ENCODE measurements at places on chromosomes 11 and 22. TPM values are rescaled to one million over a fixed set of nuclear protein-coding genes. Genes with fewer than 3 reads are reported as not detected.

DNA sequence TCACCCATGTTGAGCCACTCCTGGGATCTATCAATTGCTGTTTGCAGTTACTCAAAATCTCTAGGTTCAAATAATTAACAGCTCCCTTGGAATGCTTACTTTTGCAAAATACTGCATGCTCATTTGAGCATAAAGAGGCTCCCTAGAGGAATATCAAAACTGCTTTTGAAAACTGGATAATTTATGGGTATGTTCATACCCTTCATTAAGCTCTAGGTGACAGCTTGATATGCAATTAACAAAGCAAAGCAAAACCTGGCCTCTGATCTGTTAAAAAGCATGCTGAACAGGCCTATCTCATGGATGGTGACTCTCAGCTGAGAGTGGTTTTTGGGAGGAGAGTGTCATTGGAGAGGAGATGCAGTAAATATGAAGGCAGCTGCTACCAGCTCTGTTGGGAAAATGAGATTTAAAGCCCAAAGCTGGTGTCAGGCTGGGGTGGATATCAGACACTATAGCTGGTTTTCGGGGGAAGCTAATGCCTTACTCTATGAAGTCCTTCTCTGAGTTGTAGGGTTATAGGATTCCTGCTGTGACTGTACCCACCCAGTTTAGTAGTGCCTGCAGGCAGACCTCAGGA lies 110.9 kb downstream of the RASSF10 start:
- DNase-seq, result no peak

GRCh38 chr11:113581713-113582112 lies 106.5 kb upstream of the DRD2 start:
- no peak for DNase-seq

GRCh38 chr11:21963013-21963412 lies 229.9 kb upstream of the ANO5 start:
- no peak for DNase-seq

- no peak for DNase-seq
These were observed 47.3 kb upstream of the WNT7B start for GRCh38 chr22:46024136-46024840.

The GAS2 gene
- total RNA-seq, result 2.9 TPM

DNA sequence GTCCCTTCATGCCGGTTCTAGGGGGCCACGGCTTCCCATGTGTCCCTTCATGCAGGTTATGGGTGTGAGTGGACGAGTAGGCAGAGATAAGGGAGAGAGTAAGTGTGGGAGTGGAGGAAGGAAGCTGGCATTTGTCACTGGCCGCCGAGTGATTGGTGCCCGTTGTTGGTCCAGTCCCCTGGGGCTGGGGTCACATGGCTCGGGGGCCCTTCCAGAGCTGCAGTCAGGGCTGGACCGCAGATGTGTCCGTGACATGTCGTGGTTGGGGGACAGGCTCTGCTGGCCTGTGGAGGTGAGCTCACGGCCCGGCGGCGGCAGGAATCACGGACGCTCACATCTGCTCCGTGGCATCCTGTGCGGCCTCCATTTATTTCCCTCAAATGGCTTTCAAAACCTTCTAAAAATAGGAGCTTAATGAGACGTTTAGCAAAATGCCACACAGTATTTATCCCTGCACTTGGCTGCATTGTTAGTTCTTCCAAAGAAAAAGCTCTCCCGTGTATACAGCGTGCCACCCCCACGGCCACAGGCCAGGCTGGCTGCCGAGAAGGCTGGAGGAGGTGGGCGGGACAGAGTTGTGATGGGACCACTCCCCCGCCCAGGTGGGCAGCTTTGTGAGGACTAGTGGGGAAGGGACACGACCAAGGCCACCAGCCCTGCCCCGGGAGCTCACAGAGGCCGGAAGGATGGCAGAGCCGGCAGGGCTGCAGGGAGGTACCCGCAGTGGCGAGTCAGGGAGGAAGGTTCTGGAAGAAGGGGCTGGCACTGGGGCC lies 386.7 kb downstream of the TBC1D22A start:
- DNase-seq, result no peak

The APOA4 gene
- not detected for total RNA-seq

DNA sequence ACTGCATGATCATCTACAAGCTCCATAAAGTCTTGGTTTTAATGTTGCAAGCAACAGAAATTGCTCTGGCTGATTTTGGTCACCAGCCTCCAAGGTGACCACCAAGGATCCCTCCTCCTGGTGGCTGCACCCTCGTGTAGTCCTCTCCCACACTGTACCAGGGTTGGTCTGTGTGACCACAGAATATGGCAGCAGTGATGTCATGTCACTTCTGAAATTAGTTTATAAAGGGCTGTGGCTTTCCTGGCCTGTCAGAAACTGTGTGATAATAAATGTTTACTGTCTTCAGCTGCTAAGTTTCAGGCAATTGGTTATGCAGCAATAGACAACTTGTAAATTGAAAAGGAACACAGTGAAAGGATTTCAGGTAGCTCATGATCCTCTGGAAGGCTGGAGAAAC lies 5.3 kb upstream of the PRDM11 start:
- DNase-seq, result no peak

DNA sequence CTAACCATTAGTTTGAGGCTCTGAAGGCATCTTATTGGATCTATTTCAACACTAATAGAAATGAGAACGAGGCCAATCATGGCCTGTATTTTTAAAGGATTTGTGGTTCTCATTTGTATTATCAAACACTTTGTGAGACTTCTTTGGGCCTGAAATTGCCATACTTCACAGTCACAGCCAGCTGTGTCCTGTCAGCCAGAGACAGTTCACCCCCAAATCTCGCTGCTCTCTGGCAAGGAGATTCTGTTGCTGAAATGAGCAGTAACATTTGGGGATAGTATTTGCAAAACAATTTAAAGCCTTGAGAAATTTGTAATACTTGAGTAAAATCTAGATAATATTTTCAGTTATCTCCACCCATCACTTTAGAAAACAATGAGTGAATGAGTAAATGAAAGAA lies 26.9 kb upstream of the TENM4 start:
- DNase-seq, result no peak

GRCh38 chr11:46529928-46530574 lies 63.8 kb downstream of the AMBRA1 start:
- no peak for DNase-seq

DNA sequence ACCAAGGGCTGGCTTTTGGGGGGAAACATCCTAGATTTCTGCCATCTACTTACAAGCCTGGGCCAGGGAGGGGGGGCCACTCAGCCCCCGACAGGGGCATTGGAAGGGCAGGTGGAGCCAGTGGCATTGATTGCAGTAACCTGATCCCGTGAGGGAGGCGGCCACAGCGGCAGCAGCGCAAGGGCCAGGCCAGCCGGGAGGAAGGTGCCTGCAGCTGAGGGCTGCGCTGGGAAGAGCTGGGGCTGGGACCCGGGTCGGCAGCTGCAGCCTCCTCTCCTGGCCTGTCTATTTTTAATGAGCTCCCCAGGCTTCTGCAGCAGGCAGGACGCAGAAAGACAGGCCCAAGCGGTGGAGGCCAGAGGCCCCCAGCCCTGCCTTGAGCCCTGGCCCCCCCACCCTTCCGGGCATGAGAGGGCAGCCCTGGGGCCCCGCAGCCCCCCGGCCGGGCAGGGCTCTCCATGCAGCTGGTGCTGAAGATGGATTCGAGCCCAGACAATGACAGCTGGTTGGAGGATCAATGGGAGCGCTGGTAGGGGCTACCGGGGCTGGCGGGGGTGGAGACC lies 10.6 kb downstream of the FREY1 start:
- no peak for DNase-seq

- DNase-seq, result no peak
These were observed 15.8 kb downstream of the MYH9 start for GRCh38 chr22:36371920-36372319.
